ENCODE measurements at places on chromosomes 16 and 17.

DNA sequence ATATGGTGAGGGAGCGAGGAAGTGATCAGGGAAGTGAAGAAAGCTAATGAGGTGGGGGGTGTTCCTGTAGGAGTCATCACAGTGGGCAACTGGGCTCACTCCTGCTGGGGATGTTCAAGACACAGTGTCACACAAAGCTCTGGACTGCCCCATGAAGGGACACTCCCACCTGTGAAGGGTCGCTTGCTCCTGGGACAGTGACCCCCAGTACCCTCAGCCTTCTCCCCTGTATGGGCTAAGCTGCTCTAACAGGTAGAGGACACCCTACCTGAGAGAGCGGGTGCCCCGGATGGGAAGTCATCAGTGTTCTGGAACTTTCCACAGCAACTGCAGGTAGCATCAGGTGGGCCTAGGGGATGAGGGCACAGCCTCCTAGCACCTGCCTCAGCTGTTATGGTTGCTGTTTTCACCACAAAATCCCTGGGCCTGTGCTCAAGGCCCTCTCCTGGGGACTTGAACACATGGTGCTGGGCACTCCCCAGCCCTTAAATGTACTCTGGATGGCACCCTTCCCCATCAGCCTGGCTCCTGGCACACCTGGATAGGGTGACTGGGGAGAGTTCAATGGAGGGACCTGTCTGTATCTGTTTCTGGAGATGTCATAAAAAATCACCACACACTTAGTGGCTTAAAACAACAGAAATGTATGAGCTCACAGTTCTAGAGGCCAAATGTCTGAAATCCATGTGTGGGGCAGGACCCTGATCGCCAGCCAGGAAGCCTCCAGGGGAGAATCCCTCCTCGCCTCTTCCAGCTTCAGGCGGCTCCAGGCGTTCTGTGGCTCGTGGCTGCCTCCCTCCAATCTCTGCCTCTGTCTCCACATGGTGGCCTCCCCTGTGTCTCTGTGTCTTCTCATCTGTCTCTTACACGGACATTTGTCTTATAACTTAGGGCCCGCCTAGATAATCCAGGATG is 104.0 kb upstream of the CDH5 start:
- no peak for DNase-seq

DNA sequence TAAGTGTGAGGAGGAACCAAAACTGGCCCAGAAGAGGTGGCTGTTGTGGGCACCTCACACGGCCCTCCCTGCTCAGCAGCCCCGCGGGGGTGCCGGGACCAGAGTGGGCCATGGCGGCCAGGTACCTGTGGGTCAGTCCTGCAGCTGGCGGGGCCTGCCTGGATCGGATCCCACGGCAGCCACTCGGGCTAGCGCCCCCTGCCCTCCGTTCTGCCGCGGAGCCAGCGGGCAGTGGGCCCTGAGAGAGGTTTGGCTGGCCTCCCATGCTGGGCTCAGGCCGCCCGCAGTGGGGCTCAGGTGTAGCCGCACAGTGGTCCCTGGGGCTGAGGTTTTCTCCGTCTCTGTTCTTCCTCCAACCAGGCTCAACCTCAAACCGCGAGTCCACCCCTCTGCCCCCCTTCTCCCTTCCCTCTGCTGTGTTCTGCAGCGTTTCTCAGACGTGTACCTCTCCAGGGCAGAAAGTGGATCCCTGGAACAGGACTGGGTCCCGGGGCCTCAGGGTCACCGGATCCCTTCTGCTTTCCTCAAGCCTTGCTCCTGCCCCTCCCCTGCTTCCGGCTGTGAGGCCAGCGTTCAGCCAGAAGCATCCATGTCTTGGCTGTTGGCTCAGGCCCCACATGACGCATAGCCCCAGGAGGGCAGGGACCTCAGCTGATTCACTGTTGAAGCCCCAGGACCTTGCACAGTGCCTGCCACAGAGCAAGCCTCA is 28.6 kb upstream of the ITGA3 start:
- DNase-seq = no peak

DNA sequence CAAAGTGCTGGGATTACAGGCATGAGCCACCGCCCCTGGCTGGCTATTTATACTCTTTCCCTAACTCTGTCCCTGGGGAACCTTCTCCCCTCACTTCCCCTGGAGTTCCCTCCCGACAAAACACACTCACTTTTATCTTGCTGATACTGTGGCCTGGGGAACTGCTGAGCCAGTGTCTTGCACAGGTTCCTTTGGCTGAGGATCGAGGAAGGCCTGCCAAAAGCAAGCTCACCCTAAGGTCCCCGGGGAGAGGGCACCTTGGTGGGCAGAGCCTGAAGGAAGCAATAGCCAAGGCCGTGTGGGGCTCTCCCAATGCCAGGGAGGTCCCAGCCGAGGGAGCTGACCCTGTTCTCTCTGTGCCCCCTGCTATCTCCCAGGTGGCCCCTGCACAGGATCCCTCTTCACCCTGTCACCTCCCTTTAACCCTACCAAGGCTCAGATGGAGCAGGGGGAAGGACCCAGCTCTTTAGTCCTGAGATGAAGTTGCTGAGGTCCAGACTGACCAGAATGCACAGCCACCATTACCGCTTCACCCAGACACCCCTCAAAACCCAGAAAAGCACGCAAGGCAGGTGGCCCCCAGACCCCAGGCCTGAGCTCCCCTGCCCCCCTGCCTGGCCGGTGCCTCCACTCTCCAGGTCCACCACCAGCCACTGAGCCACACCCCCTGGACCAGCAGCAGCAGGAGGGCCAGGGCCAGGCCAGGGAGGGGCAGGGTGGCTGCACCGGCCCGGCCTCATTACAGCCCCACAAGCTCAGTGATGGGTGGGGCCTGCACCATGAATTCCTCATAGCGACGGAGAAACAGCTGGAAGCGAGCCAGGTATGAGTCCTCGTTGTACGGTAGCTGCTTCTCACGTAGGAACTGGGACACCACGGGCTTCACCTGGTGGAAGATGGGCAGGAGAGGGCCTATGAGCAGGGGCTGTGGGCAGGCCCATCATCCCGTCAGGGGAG is 5.1 kb upstream of the FDXR start:
- DNase-seq = no peak

GRCh38 chr17:77465358-77466041 is 324.7 kb downstream of the SEC14L1 start:
- no peak for DNase-seq

DNA sequence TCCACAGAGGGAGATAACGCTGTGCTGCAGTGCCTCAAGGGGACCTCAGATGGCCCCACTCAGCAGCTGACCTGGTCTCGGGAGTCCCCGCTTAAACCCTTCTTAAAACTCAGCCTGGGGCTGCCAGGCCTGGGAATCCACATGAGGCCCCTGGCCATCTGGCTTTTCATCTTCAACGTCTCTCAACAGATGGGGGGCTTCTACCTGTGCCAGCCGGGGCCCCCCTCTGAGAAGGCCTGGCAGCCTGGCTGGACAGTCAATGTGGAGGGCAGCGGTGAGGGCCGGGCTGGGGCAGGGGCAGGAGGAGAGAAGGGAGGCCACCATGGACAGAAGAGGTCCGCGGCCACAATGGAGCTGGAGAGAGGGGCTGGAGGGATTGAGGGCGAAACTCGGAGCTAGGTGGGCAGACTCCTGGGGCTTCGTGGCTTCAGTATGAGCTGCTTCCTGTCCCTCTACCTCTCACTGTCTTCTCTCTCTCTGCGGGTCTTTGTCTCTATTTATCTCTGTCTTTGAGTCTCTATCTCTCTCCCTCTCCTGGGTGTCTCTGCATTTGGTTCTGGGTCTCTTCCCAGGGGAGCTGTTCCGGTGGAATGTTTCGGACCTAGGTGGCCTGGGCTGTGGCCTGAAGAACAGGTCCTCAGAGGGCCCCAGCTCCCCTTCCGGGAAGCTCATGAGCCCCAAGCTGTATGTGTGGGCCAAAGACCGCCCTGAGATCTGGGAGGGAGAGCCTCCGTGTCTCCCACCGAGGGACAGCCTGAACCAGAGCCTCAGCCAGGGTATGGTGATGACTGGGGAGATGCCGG is 769 bp downstream of the CD19 start:
- peak; percentile 65 for DNase-seq

DNA sequence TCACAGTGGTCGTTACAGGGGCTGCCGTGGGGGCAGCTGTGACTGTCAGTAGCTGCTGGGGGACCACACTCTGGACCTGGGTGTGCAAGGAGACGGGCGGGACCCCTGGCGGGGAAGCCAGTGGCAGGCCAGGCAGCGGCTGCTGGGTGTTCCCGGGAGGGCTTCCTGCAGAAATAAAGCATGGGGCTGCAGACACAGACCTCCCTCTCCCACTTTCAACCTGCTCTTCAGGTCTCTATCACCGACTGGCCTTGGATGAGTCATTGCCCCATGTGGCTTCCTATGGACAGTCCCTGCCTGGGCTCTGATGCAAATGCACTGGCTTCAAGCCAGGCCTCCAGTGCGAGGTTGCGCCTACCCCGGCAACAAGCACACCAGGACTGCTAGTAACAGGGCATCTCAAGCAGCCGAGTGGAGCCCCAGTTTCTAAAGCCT is 17.2 kb downstream of the SREBF1 start:
- no peak for DNase-seq

- peak; percentile 32 for DNase-seq
These were observed 16.8 kb upstream of the TRPV2 start for GRCh38 chr17:16398270-16399267.

GRCh38 chr17:76670020-76670717 is 26.6 kb upstream of the ST6GALNAC1 start:
- no peak for DNase-seq

DNA sequence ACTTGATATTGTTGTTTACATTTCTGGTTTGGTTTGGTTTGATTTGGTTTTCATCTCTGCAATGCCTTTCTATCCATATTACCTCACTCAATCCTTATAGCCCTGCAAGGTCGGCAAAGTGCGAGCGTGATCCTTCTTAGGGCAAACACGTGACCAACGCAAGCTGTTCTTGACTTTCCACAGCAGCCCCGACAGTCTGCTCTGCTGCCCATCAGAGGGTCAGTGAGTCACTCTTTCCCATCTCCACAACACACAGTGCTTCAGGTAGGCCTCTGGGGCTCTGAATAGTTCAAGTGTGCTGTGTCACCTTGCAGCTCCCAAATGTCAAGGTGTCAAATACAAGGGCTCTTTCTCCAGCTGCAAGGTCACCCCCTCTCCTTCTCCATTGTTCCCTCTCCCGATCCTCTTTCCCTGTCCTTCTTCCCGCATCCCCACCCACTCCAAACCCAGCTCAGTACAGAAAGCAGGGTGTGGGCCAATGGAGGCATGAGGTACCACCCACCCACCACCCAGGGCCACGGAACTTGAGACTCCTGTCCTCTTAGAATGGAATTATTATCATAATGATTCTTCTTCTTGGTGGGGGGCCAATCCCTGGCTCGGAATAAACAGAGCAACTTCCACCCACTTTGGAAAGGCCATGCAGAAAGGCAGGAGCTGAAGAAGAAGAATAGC is 139.7 kb downstream of the SLC39A11 start:
- DNase-seq = peak; percentile 97

DNA sequence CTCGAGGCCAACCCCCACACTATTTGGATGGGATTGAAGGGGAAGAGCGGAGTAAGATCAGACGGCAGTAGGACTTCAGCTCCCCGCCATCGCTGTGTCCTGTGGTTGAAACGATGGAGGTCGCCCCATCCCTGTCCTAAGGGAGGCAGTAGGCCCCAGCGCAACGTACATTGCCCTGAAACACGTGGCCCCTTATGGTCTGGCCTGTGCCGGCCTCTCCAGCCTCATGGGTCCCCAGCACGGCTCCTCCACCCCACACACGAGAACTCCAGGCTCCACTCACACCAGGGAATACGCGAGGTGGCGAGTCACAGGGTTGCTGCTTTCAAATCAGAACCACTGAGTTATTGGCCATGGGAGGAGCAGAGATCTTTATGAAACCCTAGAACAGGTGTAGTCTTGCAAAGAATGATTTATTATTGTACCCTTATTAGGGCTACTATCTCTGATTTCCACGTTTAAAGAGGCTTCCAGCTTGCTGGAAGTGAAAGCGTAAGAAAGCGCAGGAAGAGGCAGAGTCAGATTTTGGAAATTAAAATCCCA is 669 bp upstream of the DCTPP1 start:
- no peak for DNase-seq

DNA sequence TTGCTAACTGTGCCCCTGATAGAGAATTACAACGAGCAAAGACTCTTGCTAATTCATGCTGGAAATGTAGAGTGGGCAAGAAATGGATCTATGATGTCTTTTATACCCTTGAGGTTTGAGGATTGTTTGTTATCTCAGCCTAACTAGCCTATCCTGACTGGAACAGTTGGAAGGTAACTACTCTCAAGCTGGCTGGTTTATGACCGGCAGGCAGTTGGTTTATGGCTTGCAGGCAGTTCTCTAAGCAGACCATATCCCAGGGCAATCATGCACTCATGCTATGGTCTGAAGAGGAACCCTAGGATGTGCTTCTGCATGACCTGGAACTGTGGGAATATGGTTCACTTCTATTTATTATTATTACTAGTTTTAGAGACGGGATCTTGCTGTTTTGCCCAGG is 49.1 kb downstream of the LYRM1 start:
- DNase-seq = no peak

GRCh38 chr17:44599298-44600175 is 42.3 kb downstream of the FZD2 start:
- DNase-seq = no peak

GRCh38 chr17:79651761-79652160 is 40.9 kb upstream of the RBFOX3 start:
- DNase-seq = peak; percentile 99

GRCh38 chr16:84194470-84195200 is 3.7 kb downstream of the ADAD2 start:
- DNase-seq = no peak

DNA sequence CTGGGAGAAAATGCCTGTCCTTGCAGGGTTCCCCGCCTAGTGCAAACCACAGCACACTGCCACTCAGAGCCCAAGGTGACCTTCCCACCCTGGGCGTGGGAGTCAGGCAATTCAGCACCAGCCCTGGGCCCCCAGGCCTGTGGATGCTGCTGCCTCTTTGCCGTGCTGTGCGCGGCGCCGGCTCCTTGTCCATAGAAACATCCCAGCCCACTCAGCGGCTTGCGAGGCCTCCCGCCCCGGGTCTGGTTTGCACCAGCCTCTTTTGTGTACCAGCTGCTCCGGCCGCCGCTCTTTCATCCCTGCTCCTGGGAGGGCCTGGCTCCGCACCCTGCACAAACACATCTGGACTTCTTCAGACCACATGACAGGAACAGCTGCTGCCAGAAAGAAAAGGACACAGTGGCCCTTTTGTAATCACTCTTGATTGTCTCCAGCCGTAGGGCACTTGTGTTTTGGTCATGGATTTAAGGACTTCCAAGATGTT is 75.4 kb upstream of the SDK2 start:
- DNase-seq = peak; percentile 98

- no peak for DNase-seq
These were observed 110.3 kb downstream of the CCT6B start for GRCh38 chr17:34850964-34851363.

GRCh38 chr17:21164216-21164615 is 37.5 kb downstream of the DHRS7B start:
- DNase-seq = no peak

Data from NCI-H524 (cell line).